ENCODE measurements at places on chromosomes 7 and 10. TPM values are rescaled to one million over a fixed set of nuclear protein-coding genes. Genes with fewer than 3 reads are reported as not detected.

Gene TLX1
- not detected for total RNA-seq

GRCh38 chr7:22296916-22297315, 60.0 kb downstream of the RAPGEF5 start:
- no peak for DNase-seq

Gene ARPC1B
- total RNA-seq, result 243 TPM

DNA sequence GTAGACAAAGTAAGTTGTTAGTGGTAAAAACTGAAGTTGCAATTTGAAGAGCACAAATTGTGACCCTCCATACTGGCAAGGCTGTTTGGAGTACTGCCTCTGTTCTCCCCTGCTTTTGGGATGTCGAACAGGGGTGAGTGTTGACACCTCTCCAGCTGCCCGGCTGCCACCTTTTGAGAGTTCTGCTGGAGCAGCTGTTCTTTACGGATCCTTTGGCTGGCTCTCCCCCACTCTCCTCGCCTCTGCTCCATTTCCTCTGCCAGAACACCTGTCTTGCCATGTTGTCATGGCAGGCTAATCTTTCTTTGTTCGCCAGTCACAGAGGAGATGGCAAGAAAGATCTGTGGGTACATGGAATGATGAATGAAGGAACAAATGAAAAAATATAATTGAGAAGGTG, 34.9 kb downstream of the INSYN2A start:
- no peak for DNase-seq

DNA sequence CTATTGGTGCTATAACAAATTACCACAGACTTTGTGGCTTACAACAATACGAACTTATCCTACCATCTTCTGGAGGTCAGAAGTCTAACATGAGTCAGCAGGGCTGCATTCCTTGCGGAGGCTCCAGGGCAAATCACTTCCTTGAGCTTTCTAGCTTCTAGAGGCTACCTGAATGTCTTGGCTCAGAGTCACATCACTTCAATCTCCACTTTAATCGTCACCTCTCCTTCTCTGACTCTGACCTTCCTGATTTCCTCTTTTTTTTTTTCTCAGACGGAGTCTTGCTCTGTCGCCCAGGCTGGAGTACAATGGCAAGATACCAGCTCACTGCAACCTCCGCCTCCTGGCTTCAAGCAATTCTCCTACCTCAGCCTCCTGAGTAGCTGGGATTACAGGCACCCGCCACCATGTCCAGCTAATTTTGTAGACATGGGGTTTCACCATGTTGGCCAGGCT, 44.6 kb upstream of the ANAPC16 start:
- DNase-seq, result peak; percentile 68

DNA sequence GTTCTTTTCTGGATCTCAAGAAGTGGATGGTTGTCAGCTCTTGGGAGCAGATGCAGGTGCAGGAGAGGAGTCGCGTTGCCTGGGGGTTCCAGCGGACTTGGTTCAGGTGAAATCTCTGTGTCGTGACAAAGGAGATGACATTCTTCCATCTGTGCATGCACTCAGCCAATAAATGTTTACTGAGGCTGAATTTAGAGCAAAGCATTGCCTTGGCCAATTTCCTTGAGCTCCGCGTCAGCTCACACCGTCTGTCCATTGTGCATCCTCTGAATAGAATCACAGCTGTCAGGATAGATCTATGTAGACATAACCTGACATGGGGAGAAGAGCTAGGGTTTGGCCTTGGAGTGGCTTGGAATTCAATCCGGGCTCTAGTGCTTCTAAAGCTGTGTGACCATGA, 343.7 kb downstream of the GLRX3 start:
- DNase-seq, result no peak

DNA sequence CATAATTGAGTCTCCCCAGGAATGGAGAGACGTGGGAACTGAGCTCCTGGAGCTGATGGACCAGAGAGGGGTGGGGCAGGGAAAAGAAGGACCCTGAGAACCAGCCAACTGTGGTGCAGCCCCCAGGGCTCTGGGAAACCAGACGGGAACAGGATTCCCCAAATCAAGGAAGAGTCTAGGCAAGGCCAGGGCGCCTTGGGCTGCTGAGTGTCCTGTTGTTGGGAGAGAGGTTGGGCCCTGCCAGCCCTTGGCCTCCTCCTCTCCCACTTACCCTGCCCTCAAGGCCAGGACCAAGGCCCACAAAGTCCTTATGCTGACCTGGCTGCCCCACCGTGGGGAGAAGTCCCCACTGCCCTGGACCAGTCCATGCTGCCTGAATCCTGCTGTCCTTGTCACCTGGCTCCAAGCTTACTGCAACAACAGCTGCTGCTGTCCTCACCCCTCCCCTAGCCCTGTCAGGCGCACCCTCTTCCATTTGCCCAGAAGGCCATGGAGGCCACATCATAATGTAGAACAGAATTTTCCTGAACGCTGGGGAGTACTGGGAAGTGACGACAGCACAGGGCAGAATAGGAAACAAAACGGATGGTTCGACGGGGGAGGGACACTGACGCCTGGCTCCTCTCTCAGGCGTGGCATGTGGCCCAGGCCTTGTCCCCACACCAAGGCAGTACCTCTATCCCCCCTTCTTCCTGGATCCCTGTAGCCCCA, 132.9 kb upstream of the ZMIZ1 start:
- no peak for DNase-seq

DNA sequence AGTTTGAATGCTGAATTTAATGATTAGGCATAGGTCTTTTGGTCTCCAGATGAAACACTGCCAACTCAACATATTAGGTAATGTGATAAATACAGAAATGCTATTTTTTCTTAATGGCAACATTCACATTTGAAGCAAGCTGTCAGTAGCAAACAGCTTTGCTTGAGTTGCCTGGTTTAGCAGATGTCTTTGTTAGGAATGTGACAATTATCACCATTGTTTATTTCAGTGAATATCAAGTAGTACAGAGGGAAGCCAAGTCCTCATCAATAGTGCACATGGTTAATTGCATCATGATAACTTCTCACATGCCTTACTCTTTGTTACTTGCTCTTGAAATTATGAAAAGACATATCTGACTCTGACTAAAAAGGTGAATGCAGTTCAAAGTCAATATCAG, 23.7 kb upstream of the SEPTIN7 start:
- no peak for DNase-seq

Gene PNLIPRP1
- total RNA-seq, result not detected

DNA sequence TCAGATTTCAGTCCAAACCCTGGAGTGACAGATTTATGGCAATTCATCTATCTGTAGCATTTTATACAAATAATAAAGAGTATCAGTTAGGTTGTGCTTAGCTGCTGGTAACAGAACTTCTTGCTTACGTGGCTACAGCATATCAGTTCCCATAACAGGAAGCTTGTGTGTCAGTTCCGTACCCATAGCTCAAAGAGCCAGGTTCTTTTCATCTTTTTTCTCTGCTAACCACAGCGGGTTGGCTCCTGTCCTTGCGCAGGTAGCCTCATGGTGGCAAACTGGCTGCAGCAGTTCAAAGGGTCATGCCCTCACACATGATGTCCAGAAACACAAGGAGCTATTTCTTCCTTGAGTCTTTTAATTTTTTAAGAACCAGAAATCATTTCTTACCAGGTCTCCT, 1041.8 kb downstream of the GATA3 start:
- DNase-seq, result no peak

Gene SMKR1
- not detected for total RNA-seq

- DNase-seq, result no peak
Measured at GRCh38 chr7:38702002-38702535, 70.9 kb upstream of the AMPH start.

DNA sequence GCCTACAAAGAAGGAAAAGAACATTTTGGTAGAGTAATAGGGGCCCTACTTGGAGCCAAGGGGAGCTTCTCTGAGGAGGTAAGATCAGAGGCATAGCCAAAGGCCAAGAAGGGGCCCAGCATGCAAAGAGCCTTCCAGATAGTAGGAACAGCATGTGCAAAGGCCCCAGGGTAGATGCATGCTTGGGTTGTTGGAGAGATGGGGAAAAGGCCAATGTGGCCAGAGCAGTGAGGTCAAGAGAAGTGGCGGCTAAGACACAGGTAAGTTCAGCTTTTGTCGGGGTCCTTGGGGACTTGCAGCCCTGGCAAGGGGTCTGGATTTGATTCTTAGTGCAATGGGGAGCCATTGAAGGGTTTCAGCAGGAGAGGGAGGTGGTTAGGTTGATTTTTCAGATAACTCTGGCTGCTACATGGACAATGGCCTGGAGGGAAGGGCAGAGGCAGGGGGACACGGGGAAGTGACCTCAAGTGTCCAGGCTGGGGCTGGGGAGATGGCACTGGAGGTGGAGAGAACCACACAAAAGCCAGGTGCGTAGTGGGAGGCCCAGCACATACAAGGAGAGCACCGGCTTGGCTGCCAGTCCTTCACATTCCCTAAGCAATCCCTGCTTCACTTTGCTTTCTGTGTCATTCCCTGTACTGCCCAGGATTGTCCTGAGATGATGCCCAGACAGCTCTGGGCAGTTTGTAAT, 16.5 kb downstream of the GRID1 start:
- no peak for DNase-seq

GRCh38 chr7:51645255-51645654, 328.6 kb upstream of the COBL start:
- DNase-seq, result no peak

DNA sequence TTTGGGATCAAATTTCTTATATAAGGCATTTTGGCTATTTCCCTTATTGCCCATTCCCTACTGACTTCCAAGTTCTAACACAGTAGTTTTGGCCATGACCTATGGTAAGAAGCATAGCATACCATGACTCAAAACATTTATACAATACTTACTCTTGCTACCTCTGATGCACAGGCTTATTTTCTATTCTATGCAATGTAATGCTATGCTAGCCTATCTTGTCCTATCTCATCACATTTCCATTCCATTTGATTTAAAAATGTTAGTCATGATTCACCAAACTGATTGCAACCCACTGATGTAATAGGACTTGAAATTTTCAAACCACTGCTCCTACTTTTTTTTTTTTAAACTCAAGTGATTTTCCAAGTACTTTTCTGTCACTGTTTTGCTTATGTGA, 658.5 kb downstream of the TYW1 start:
- DNase-seq, result no peak

DNA sequence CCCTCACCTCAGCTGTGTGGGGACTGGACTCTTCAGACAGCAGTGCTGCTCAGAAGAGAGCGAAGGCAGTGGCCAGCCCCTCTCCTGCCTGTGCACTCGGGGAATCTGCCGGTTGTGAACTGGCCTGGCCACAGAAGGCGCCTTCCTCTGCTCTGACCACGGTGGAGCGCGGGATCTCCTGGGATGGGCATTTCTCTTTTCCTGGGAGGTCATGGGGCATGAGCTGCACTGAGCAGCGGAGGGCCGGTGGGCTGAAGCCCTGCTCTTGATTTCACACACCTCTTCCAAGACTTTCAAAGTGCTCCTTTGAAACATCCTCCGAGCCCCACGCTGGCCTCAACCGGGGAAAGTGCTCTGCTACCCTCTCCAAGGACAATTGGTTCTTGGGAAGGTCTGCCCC, 125.6 kb upstream of the FAM20C start:
- DNase-seq, result no peak

- peak; percentile 36 for DNase-seq
Measured at GRCh38 chr7:32154797-32155196, 84.6 kb upstream of the PDE1C start.

Gene TMEM196
- not detected for total RNA-seq

DNA sequence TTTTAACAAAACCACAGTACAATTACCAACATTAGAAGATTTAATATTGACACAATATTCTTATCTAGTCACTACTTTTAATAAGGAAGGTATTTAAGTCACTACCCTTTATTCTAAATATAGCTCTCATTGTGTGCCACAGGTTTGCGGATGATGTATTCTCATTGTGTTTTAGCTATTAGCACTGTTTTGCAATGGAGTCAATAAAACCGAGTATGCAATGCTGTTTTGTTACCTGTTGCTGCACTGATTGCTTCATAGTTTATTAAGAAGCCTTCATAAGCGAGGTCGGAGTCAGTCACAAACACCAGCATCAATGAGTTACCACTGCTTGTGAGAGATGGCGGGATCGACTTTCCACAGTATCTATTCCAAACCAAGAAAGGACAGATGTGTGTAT, 64.3 kb downstream of the CUBN start:
- DNase-seq, result no peak

DNA sequence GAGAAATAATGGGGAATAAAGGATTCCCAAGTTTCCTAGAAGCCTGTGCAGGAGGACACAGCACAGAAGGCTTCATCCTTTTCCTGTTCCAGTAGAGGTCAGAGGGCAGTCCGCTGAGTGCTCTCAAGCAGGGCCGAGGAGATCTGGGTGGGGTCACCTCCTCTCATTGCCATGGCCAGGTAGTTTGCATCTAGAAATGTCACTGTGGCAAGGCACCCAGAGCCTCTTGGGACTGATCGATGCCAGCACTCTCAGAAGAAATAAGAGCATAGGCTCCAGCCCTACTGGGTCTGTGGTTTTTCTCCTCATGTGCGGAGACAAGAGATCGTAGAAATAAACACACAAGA, 7.9 kb downstream of the NUB1 start:
- DNase-seq, result no peak

Gene NPFFR1
- total RNA-seq, result not detected

GRCh38 chr7:94050046-94050445, 45.9 kb upstream of the BET1 start:
- DNase-seq, result no peak
